ENCODE measurements at places on chromosomes 4 and X. TPM values are rescaled to one million over a fixed set of nuclear protein-coding genes. Genes with fewer than 3 reads are reported as not detected.

- peaks cover 12% of the 10 kb centered on the region for H3K4me1 ChIP-seq
- H3K27ac ChIP-seq = peak overlapping the region; percentile 43
- H3K27me3 ChIP-seq = no peaks in the 10 kb centered on the region
- peaks cover 3% of the 10 kb centered on the region for H3K36me3 ChIP-seq
These were observed 49.0 kb upstream of the TRAM1L1 start for GRCh38 chr4:117134386-117134785.

The FGF13 gene
- not detected for total RNA-seq

DNA sequence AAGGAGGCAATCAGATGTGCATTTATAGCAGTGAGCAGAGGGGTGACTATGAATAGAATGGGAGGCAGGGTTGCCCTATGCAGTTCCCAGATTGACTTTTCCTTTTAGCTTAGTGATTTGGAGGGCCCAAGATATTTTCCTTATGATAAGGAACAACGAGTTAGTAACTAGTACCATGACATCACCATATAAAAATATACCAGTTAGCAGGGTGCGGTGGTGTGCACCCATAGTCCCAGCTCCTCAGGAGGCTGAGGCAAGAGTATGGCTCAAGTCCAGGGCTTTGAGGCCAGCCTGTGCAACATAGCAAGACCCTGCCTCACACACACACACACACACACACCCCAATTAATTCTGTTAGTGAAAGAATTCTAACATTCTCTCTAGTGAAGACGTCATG, 53.0 kb downstream of the IL13RA2 start:
- H3K27ac ChIP-seq = no peak overlapping the region
- DNase-seq = no peak
- no peaks in the 10 kb centered on the region for H3K36me3 ChIP-seq
- H3K4me3 ChIP-seq = no peak overlapping the region
- no peaks in the 10 kb centered on the region for H3K4me1 ChIP-seq

GRCh38 chr4:100017637-100018310, 67.7 kb upstream of the H2AZ1 start:
- DNase-seq = no peak
- no peak overlapping the region for H3K27ac ChIP-seq
- H3K4me1 ChIP-seq = no peaks in the 10 kb centered on the region
- no peaks in the 10 kb centered on the region for H3K36me3 ChIP-seq

DNA sequence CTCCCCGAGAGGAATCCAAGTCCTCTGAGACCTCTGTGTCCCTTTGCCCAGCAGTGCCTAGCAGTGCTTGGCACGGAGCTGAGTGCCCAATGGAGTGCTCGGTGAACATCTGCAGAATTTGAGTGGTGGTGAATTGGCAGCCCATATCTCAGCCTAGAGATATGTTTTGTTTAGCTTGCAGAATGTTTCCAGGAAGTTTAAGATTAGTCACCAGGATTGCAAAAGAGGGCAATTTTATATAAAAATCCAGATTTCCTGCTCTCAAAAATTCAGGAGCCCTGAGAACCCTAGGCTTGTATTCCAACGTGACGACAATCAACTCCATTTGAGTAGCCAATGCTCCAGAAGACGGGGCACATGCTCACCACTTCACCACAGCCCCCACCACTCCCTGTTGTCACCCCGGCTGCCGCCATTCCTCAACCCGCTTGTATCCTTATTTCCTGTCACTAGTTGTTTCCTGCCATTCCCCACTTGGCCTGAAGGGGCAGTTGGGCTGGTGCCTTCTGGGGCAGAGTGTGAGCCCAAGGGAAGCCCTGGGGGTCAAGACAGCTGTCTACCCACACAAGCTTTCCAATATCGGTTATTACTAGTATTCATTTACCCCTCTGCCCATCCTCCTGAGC, 116.9 kb downstream of the EFNB1 start:
- H3K27ac ChIP-seq = no peak overlapping the region
- no peaks in the 10 kb centered on the region for H3K36me3 ChIP-seq
- H3K27me3 ChIP-seq = no peaks in the 10 kb centered on the region
- peaks cover 18% of the 10 kb centered on the region for H3K4me1 ChIP-seq
